AG20443 (cell line): ENCODE measurements at places on chromosomes 2 and 18.

- no peak for DNase-seq
Observed at GRCh38 chr2:234671716-234672115, 174.8 kb upstream of the ARL4C start.

DNA sequence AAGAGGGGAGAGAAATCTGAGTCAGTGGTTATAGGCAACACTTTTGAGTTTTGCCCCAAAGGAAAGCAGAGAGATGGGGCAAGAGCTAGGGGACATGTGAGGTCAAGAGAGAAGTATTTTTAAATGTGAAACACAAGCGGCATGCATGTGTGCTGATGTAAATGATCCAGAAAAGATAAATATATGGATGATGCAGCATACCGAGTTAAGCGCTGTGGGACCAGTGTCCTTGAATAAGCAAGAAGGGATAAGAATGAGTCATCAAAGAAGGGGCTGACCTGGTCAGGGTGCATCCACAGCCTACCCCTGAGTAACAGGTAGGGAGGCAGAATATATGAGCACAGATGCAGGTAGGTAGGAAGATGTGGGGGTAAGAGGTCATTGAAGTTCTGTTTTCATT lies 180.9 kb downstream of the TRABD2A start:
- no peak for DNase-seq

- peak; percentile 39 for DNase-seq
Observed at GRCh38 chr2:76197842-76198448, 487.2 kb upstream of the GCFC2 start.

GRCh38 chr18:36158266-36158867 lies 28.7 kb downstream of the ELP2 start:
- peak; percentile 70 for DNase-seq

DNA sequence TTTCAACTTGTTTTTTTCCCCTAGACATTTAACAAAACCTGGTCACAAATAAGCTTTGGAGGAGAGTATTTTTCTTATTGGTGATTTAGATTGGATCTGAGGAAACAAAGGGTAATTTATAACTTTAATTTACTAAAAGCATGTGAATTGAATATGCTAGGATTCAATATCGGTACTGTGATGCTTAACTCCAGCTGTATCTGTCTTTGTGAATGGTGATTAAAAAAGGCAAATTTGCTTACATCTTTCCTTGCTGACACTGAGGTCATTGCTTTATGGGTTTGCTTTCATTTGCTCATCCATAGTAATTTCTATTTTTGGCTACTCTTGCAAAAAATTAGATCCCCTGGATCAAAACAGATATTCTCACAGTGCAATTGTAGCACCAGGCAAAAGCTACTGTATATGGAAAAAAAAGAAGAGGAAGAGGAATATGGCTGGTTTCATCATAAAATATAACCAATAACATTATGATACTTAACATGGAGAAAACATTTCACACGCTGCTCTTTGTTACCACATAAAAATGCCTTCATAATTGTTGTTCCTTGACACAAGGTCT lies 832.0 kb upstream of the ZEB2 start:
- no peak for DNase-seq

DNA sequence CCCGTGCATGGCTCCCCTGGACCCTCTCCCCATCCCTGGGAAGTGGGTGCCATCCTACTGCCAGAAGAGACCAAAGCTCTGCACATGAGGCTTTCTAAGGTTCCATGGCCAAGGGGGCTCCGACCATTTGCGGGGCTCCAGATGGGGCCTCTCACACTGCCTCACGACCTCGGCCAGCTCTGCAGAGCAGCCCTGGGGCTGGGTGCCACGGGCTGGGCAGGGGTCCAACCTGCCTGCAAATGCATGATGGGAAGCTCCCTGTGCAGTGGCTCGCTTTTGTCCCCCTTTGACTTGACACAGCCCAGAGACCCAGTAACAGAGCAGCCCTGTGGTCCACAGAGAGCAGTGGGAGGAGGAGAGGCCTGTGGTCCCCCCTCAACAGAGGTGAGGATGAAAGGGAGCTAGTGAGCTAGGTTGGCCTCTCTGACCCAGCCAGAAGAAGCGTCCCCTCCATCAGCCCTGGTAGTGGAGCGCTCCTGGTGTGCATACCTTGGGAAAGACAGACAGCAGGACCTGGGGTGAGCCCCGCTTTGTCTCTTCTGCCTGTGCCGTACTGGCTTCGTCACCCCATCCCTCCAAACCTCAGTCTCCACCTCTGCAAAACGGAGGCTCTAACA lies 174.1 kb downstream of the DDX1 start:
- no peak for DNase-seq

DNA sequence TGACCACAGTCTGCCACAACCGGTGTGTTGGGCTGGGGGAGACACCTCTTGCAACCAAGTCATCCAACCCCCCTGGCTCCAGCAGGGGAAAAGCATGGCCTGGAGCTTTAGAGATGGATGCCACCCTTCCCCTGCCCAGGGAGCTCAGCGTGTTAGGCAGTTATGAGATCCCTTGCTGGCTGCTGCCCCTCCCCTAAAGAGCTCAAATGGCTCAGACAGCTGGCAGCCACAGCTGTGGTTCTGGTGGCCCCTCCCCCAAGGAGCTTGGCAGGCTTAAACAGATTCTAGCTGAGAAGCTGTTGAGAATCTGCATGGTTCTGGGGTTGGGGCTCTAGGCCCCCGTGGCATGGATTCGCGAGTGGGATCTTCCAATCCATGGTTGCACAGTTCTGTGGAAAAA lies 64.7 kb downstream of the TEX51 start:
- no peak for DNase-seq

DNA sequence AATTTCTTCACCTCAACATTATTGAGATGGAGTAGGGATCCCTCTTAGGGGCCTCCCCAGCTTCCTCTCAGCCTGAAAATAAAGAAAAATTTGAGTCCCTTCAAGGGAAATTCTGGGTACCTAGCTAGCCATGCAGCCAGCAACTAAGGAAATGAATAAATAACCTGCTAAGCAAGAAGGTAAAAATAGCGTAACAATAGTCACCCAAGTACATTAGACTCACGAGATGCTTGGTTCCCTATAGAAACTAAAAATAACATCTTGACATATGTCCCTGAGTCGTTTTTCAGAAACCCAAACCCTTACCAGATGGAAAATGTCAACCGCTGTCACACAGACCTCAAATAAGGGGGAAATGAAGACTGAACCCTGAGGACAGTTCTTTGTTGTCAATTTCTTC lies 51.9 kb downstream of the CACNB4 start:
- DNase-seq, result no peak

DNA sequence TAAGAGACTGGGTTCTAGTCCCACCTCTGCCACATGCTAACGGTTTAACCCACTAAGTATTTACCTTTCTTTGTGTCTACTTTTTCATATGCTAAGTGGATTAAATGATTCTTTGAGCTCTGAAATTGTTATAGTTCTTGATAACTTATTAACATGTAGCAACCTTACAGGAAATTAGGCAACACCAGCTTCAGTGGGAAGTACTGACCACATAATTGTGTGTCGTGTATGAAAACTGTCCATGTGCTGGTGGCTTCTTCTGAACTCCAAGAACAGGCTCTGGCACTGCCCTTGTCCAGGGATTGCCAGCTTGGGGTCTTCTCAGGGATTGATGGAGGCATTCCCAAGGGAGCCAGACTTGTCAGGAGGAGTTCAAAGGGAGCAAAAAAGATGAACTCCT lies 427.7 kb downstream of the TGIF1 start:
- no peak for DNase-seq

DNA sequence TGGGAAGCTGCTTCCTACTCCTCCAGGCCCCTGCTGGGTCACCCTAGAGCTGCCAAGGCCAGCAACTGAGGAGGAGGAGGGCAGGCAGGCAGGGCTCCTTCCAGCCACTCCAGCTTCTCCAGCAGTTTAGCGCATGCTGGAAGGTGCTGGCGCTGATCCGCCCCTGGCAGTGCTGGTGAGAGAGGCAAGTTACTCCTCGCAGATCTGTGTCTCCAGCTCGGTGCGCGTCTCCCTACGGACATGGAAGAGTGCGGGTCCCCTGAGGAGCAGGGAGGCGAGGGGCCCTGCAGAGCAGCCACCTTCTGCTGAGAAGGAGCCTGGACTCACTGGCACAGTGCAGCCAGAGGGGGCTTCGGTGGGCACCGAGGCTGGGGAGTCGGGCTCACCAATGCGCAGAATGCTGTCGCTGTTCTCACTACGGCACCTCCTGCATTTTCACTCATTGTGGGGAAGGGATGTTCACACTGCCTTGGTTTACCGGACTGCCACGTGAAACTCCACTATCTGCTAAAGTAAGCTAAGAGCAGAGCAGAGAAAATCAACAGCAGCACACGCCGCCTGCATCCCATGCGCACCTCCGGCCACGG lies 206.0 kb downstream of the HDAC4 start:
- DNase-seq, result no peak

DNA sequence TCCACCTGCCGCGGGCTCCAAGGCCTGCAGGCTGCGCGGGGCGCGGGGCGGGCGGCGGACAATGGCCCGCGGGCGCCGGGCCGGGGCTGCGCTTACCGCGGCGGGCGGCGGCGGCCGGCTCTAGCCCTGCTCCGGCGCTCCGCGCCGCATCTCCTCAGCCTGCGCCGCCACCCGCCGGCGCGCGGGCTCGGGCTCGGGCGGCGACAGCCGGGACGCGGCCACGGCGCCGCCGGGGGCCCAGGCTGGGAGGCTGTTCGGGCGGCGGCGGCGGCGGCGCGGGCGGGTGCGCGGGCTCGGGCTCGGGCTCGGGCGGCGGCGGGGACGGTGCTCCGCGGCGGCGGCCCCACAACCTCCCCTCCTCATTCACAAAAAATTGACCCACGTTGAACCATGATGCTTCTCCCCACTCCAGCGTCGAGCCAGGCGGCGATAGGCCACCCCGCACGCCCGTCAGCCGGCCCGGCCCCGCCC lies at the start of gene HDAC4:
TSS of gene HDAC4 (minus strand) at position 425 of the 471 bp plus-strand sequence. CDS start 48,321 bp downstream, outside the sequence.
- no peak for DNase-seq
